ENCODE measurements at places on chromosomes 7 and 10.
A peak's percentile ranks its signal among the peaks of the same experiment; 100 is the strongest.

- DNase-seq, result no peak
Observed at GRCh38 chr7:40644454-40645188, 509.8 kb downstream of the SUGCT start.

DNA sequence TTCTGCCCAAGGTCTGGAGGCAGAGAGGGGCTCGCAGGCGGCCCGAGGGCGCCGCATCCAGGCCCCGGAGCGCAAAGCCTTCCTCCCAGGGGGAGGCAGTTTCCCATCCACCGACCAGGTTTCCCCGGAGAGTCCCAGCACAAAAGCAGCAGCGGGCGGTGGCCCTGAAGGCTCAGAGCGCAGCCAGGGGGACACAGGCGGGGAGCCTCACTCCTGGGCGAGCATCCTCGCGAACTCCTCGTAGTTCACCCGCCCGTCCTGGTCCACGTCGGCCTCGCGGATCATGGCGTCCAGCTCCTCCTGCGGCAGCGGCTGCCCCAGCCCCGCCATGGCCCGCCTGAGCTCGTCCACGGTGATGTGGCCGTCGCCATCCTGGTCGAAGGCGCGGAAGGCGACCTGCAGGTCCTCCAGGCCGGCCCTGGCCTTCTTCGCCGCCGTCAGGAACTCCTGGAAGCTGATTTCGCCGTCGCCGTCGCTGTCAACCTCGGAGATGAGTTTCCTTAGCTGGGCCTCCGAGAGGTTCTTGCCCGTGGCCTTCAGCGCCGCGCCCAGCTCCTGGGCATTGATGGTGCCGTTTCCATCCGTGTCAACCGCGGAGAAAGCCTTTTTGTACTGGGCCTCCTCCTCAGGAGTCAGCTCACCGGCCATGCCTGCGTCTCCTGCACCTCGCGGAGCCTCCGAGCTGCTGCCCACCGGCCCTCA, 428 bp downstream of the CALML5 start:
- DNase-seq, result no peak

DNA sequence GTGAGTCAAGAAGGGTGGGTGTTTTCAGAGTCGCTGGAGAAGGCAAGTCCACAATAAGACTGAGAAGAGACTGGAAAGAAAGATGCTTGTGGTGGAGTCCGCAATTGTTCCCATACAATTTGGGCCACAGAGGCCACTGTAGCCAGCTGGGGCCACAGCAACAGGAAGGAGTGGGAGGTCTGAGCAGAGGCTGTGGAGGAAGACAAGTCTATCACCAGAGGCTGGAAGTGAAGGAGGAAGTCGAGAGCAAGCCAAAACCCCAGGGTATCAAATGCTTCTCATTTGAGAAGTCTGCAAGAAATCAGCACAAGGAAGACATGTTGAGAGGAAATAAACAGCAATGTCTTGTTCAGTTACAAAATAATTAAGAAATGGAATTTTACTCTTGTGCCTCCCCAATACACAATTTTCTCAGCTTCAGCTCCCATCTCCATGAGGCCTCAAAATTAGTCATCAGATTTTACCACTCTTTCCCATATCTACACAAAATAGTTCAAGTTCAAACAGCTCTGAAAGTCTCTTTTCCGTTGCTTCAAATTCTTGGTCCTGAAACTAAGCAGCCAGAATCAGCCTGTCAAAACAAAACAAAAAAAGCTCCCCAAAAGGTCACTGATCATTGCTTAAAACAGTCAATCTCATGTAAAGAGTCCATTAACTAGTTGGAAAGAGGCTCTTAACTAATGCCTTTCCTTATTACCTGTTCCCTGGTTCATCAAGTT, 31.6 kb downstream of the SLC16A12 start:
- DNase-seq, result no peak

- no peak for DNase-seq
Observed at GRCh38 chr10:533186-533585, 156.3 kb downstream of the DIP2C start.

- DNase-seq, result no peak
Observed at GRCh38 chr10:83469728-83470331, 669.5 kb upstream of the GHITM start.

GRCh38 chr7:122413339-122413738, 108.8 kb upstream of the FEZF1 start:
- no peak for DNase-seq

DNA sequence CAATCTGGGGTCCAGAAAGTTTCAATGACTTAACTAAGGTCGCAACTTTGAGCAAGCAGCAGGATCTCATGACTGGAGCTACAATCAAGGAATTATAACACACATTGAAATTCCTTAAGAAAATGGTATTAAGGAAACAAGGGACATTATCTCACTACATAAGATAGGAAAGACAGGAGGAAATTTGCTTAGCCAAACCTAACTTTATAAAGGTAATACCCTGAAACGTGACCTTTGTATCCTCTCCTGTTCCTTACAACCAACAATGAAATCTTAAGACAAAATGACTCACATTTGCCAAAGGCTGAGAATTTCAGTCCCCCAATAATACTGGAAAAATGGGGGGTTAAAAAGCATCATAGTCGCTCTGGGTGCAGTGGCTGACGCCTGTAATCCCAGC, 218.9 kb upstream of the LYZL1 start:
- no peak for DNase-seq

DNA sequence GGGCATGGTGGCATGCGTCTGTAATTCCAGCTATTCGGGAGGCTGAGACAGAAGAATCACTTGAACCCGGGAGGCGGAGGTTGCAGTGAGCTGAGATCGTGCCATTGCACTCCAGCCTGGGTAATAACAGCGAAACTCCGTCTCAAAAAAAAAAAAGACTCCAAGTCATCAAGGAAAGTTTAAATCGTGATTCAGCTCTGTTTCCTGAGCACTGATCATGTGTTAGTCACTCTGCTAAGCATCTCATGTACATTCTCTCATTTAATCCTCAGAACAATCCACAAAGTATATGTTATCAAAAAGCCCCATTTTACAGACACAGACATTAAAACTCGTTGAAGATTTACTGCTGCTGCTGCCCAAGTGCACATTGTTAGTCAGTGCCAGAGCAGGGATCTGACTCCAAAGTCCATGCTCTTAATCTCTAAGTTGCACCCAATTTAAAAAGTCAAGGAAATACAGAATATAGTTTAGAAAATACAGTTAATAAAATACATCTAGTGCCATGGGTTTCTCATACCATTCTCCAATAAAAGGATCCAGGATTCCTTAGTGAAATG, 6.2 kb downstream of the PIK3AP1 start:
- DNase-seq, result no peak

DNA sequence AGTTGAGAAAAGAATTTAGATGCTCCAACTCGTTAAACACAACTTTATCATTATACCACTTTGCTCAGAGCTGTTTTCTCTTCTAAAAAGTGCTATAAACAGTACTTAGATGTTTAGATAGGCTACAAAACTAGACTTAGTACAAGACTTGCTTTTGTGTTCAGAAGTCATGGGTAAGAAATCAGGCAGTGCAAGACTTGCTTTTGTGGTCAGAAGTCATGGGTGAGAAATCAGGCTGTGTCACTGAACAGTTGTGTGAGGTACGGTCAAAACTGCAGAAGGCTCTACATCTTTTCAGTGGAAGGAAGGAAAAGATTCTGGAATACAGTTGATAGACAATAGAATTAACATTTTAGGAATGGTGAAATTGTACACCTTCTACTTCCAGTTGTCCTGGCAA, 239.7 kb downstream of the DNAJB9 start:
- no peak for DNase-seq

GRCh38 chr7:1466524-1467271, 7.4 kb upstream of the MICALL2 start:
- no peak for DNase-seq

DNA sequence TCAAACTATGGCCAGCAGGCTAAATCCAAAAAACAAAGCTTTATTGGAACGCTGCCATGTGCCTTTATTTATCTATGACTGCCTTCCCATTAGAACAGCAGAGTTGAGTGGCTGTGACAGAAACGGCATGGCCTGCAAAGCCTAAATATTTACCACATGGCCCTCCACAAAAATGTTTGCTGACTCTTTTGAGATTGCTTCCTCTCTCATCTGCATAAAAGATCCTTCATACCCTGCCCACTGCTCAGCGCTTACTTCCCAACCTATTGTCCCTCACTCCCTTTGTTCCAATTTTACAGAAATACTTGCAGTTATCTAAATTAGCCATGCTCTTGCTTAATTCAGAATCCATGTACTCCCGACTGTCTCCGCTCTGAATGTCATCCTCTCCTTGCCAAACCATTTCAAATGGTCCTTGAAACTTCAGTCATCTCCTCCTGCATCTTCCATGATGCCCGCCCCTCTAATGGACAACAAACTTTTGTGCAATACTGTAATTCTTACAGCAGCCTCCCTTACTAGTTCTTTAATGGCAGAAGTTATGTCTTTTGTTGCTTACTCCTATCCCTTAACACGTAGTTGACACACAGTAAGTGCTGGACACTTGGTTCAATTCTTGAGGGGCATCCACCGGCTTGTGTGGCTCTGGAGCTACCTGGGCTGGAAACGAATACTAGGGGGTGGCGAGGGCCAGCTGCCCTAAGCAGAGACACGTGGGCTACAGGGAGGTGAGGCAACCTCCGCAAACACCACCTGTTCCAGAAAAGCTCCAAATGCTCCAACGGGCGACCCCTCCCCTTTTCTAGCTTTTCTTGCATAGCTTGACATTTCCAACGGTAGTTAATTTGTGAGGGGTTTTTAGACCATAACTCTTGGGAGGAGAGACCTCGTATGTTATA, 832 bp downstream of the XRCC2 start:
- peak; percentile 14 for DNase-seq

DNA sequence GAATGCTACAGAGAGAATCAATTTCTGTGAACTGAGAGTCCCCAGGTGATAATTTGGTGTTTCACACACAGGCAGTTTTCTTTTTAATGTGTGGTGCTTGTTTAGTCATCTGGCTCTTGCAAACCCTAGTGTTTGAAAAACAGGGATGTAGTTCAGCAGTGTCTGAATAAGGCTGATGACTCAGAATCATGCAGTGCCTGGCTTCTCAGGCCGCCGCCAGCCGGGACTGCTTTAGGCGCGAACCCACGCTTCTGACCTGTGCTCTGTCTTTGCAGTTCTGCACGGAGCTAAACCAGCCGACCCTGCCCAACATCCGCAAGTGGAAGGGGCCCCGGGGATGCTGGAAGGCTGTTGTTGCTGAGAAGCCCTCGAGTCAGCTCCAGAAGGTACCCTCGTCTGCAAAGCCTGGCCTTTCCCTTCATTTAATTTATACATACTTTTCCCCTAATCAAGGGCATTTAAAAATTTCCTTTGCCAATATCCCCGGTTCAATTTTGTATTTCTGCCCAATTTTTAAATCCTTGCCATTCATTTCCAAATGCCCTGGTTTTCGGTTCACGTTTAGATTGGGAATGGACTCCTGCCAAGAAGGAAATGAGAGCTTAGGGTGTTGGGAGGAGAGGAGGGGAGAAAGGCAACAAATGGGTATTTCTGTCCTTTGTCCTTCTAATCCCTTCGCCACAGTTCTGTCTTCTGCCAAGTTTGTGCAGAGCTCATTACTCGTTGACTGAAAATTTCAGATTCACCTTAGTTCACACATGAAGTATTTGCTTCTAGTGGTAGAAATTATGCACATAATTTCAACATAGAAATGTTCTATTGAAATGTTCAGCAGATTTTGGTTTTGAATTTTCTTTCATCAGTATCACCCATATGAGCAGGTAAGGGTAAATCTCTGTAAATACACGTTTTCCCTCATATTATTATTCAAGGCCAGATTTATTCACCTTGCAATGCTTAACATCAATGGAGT, 108.5 kb upstream of the ANLN start:
- DNase-seq, result no peak

DNA sequence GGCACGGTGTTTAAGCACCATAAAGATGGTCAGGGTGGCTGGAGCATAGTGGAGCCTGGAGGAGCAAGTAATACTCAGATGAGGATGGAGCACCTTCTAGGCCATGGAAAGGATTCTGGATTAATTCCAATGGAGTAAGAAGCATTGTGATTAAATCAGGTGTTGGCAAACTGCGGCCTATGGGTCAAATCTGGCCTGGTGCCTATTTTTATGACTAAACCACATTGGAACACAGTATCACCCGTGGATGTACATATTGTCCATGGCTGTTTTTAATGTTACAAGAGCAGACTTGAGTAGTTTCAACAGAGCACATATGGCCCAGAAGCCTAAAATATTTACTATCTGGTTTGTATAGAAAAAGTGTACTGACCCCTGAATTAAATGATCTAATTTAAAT, 49.9 kb upstream of the TMEM248 start:
- no peak for DNase-seq

DNA sequence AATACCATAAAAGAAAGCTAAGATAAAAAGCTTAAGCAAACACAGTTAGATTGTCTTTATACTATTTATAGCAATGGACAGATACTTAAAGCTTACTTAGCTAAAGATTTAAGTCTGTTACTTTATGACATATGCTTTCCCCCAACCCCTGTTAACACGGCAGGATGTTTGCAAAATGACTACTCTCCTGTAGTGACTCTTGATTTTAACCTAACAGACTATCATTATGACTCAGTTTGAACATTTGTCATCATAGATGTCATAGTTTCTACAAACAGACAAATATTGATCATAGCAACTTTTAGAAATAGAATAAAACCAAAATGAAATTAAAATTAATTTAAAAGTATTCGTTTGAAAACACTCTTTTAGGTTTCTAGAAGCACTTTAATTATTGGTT, 7.8 kb upstream of the COMMD3 start:
- DNase-seq, result peak; percentile 23

GRCh38 chr7:133478591-133479135, 225.8 kb downstream of the EXOC4 start:
- DNase-seq, result no peak

DNA sequence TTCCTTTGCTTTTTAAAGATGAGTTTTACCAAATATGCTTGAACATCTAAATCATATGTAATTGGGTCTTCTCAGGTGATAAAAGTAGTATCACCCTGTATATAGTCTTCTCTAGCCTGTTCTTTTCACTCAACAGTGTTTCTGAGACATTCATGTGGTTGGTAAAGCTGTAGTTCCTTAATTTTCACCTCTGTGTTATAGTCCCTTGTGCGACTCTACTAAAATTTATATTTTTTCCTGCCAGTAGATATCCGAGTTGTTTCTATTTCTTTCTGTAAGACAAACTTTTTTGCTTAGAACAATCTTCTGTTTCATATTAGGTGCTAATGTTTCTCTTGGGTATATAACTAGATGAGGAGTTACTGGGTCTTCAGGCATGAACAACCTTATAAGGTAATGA, 35.6 kb downstream of the SYPL1 start:
- no peak for DNase-seq

GRCh38 chr10:79552143-79552542, 8.1 kb downstream of the SFTPA2 start:
- no peak for DNase-seq

DNA sequence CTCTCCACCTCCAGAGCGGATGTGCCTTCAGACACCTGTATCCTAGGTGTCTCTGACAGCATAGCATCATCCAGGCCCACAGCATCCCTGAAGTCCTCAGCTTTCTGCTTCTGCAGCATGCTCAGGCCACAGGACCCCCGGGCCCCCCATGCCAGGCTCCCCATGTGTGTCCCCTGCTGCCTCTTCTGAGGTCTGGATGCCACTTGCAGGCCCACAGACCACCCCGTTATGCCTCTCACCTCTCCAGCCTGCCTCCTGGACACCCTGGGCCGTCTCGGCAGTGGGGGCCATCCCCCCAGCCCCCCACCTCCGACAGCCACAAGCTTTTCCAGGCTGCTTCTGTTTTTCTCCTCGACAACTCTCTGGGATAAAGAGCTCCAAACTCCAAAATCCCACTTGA, 84.4 kb downstream of the WNT2 start:
- no peak for DNase-seq

Measured in activated CD4-positive, alpha-beta T cell treated with anti-CD3 and anti-CD28 coated beads, Interleukin-2, amount 50 U/mL, for 48 hours (primary cell).